ENCODE measurements at places on chromosomes 6 and 20. TPM values are rescaled to one million over a fixed set of nuclear protein-coding genes. Genes with fewer than 3 reads are reported as not detected.

Gene CRISP1
- polyA plus RNA-seq = not detected

Gene LTV1
- polyA plus RNA-seq = 19.4 TPM

Gene EPPIN
- polyA plus RNA-seq = not detected

Gene GRM4
- not detected for polyA plus RNA-seq

Gene CLIC5
- 0.03 TPM for polyA plus RNA-seq

DNA sequence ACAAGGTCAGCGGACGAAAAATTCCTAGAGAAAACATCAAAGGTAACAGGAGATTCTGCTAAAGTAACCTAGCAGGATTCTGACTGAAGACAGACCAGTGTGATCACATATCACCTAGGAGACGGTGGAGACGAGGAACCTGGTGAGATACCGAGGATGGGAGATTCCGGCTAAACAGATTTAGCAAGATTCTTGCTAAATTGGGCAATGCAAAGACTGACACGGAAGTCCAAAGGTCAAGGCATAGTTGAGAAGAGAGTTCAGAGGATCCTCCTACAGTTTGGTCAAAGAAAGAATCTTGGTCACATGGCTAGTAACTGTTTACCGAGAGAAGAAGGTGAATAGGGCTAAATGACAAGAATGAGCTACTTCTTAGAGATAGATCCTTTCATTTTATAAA lies 61.1 kb downstream of the TMEM170B start:
- no peak for DNase-seq

DNA sequence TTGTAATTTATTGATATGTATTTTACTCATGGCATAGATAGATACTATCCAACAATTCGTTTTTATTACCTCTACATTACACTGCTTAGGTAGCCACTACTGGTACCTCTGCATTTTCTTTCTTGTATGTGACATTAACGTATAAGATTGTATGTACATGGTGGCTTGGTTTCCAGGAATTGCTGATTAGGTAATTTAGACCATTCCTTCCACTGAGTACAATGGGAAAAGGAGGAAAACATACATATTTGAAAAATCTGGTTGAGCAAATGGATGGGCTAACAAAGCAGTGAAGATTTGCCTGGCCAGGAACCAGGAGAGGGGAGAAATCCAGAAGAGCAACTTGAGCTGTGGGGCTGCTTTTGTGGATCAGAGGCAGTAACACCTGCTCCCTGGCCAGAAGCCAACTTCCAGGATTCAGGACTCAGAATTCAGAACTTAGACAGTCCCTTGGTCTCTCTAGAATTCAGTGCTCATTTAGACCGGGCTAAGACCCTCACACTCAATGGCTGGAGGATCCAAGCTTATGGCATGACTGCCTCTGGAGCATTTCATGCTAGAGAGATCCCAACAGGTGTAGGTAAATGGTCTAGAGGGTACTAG lies 17.9 kb upstream of the MICB start:
- no peak for DNase-seq

- peak; percentile 65 for DNase-seq
Observed at GRCh38 chr6:26097268-26097875, 10.1 kb downstream of the HFE start.

DNA sequence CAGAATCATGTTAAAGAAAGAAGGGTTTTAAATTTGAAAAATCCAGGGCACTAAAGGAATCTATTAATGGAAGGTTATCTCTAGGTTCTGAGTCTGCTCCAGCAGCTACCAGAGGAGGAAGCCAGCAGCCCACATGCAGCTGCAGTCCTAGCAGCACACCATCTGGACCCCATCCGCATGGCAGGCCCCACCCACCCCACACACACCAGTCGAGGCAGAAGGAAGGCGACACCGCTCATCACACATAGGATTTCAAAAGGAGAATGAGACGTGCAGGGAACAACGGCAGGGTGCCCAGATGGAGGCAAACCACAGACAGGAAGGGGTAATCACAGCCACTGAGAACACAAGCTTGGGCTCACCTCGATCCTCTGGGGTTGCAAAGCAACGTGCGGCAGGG lies 78.9 kb downstream of the GINS1 start:
- DNase-seq = peak; percentile 61

DNA sequence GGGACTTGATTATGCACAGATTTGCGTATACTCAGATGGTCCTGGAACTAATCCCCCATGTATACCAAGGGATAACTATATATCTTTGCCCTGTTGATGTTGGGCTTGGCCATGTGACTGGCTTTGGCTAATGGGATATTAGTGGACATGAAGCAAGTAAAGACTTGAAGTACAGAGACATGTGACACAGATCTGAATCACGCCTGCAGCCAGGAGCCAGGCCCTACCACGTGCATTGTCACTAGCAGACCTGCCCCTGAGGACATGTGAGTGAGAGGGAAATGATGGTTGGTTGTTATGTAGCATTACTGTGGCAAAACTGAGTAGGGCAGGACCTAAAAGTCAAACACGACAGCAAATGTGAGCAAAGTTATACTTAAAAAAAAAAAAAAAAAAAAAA lies 155.7 kb downstream of the AKAP7 start:
- DNase-seq = no peak

DNA sequence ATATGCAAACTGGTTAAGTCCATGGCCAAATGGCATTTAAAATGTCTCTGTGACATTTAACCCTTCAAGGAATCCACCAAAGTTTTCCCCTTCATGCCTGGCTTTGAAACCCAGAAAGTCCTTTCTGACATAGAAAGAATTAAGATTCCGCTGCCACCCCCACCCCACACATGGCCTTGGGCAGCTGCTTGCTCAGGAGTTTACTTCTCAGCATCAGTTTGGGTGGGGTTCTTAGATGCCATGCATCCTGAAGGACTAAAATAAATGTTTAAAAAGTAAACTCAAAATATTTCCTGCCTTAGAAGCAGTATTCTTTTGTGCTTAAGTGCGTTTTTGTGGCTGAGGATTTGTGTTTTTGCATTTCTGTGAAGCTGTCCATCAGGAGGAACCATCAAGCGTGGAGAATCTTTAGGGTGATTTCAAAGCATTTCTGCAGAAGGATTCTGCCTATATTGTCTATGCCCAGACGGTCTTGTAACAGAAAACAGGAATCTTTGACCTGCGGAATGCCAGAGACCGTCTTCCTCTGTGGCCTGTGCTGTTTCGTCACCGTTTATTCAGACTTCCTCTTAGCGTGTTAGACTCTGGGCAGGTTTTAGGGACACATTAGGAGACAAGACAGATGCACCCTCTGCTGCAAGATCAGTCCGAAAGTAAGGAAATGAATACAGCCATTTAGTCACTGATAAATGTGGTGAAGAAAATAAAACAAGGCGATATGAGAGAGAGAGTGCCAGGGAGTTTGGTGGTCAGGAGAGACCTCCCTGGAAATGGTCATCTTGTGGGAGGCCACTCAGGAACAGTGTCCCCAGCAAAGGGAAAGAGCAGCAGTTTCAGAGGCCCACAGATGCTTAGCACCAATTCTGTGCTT lies 6.2 kb downstream of the DUSP22 start:
- no peak for DNase-seq

GRCh38 chr20:57251344-57251743 lies 15.1 kb downstream of the BMP7 start:
- no peak for DNase-seq

DNA sequence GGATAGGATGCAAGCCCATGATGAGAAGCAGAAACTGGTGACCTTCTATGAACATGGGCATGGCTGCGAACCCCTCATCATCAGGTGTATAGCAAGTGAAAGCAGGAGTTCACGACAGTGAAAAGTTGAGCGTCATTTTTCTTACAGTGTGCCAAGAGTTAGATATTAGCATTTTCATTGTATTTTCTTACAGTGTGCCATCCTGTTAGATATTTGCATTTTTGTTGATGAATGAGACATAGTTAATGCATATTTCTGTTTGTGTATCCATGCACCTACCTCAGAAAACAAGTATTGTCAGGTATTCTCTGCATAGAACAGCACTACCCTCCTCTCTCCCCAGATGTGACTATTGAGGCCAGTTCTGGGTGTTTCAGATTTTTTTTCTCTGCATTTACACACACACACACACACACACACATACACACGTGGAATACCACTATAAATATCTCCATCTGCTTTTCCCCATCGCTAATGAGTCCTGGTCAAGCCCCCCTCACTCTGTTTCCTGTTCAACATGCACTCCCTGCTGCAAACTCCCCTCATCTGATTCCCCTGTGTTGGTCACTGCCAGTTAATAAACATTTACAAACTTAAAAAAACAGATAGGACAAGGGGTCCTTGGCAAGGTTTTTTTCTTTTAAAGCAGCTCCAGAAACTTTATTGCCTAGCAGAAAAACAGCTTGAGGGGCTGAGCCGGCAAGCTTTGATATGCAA lies 41.7 kb downstream of the PLN start:
- peak; percentile 12 for DNase-seq

- DNase-seq = no peak
Observed at GRCh38 chr6:88519301-88520016, 353.3 kb upstream of the CNR1 start.

DNA sequence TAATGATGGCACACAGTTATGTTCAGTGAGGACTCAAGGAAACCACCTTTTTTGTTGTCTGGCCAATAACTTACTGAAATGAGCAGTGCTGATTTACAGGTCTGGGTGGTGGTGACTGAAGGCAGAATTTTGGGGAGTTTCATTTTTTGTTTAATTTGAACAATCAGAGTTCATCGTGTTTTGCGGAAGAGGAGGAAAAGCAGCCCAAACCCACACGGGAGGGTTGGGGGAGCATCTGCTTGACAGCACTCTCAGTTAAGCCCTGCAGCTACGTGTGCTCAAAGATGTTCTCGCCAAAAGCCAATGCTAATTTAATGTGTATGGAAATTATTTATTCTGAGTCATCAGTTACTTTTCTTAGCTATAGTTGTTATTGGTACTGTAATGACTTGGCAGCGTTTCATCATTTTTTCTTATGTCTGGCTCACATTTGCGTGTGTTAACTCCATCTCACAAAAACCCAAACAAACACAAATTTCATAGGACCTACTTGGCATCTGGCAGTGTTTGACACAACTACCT lies 89.2 kb downstream of the UST start:
- no peak for DNase-seq

GRCh38 chr6:47308552-47309290 lies 984 bp downstream of the TNFRSF21 start:
- peak; percentile 71 for DNase-seq

DNA sequence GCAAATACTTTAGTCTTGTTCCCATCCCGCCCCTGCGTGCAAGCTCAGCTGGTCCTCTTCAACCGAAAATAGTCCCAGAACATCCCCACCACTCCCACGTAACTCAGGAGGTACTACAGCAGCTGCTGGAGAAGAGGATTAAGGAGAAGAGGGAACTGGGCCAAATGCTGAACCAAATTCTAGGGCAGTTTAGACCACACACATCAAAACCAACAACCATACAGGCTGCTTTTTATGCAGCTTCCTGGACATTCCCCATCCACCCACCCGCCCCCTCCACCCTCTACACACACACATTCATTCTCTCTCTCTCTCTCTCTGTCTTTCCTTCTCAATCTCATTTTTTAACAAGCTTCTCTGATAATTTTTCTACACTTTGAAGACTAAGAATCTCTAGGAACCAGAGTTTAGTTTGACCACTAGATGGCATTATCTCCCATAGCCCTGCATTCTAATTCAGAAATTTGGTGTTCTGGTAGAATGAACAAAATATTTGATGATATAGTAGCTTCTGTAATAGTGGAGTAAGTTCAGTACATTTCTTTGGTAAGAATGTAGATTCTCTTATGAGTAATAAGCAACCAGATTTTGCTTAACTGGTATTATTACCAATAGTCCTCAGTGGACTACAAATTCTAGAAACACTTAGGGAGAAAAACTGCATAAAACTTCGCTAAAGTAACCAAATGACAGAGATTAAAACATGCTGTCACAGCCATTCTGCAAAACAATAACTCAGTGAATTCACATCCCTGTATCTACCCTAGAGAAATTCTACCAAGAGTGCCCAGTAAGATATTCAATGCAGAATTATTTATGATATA lies 52.1 kb upstream of the BEND6 start:
- peak; percentile 51 for DNase-seq

GRCh38 chr20:19375395-19375794 lies 163.0 kb downstream of the SLC24A3 start:
- no peak for DNase-seq
